ENCODE measurements at places on chromosomes 6 and 20.

GRCh38 chr20:16516794-16517193 is 56.5 kb downstream of the KIF16B start:
- no peak for DNase-seq

DNA sequence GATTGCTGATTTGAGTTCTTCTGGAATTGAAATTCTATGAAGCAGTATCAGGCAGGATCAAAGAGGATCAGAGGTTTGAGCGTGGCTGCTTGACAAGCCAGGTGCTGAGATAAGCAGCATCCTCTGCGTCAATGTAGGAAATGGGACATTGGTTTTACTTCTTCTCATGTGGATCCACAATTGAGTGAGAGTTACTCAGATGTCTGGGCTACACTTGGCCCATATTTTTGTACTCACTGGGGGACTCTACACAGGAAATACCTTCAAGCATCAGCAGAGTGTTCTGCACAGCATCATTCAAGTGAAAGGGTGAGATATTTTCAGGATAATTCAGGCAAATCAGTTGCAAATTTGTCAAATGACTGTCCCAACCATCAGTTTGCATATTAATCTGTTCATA is 613.9 kb upstream of the ARID1B start:
- DNase-seq: no peak

DNA sequence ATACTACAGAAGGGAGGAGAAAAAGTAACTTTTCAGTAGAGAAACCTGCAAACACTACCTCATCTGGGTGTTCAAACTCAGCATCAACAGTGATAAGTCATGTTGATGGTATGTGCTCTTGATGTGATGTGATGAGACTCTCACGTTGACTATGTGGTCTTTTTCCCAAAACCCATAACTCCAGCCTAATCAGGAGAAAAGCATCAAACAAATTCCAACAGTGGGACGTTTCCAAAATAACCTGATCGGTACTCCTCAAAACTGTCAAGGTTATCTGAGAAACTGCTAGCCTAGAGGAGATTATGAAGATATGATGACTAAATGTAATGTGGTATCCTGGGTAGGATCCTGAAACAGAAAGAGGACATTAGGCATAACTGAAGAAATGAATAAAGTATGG is 41.9 kb upstream of the TAB2 start:
- no peak for DNase-seq

GRCh38 chr6:39111280-39111679 is 3.7 kb downstream of the SAYSD1 start:
- no peak for DNase-seq

DNA sequence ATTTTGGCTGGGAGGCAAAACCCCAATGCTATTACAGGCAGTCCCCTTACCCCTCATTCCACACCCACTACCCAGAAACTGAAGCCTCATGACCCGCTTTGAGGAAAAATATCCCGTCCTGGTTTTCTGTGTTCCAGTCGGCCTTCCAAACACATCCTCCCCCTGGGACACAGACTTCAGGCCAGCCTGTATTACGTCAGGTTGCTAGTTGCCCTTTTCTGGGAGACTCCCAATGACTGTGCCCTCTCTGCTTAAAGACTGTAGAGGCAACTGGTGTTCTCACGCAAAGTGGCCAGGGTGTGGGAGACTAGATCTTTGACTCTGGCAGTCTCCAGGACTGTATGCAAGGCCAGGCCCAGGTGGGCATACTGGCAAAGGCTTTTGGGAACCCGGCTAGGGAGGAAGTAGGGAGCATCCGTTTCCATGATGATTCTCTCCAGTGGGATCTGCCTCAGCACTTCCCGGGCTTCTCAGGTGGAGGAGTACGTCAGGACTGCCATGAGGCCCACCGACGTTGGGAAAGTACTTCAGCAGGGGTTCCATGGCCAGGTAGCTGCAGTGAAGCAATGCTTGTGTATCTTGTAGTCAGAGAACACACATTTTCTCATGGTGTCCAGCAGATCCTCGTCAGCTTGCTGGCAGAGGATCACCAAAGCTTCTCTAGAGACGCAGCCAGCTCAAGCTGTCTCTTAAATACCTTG is 34.9 kb downstream of the DYNLT1 start:
- DNase-seq: no peak

GRCh38 chr6:91877994-91878393 is 1291.1 kb upstream of the MAP3K7 start:
- DNase-seq: no peak

GRCh38 chr6:87334683-87335082 is 5.6 kb upstream of the GJB7 start:
- DNase-seq: no peak

DNA sequence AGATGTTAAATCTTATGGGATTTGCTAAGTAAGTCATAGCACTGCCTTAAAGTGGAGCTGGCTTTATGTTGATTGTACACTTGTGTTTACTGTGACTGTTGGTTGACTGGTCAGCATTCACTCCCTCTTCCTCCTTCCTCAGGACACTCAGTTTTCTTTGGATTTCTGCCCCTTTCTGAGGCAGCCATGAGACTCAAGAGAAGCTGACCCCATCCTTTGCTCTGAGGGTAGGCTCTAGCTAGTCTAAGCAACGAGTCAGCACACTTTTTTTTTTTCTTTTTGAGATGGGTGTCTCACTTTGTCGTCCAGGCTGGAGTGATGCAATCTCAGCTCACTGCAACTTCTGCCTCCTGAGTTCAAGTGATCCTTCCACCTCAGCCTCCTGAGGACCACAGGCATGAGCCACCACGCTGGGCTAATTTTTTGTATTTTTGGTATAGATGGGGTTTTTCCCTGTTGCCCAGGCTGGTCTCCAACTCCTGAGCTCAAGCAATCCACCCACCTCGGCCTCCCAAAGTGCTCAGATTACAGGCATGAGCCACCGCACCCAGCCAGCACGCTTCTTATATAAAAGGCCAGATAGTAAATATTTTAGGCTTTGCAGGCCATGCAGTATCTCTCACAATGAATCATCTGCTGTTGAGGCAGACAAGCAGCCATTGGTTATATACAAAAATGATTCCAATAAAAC is 191.4 kb downstream of the NFATC2 start:
- DNase-seq: no peak

DNA sequence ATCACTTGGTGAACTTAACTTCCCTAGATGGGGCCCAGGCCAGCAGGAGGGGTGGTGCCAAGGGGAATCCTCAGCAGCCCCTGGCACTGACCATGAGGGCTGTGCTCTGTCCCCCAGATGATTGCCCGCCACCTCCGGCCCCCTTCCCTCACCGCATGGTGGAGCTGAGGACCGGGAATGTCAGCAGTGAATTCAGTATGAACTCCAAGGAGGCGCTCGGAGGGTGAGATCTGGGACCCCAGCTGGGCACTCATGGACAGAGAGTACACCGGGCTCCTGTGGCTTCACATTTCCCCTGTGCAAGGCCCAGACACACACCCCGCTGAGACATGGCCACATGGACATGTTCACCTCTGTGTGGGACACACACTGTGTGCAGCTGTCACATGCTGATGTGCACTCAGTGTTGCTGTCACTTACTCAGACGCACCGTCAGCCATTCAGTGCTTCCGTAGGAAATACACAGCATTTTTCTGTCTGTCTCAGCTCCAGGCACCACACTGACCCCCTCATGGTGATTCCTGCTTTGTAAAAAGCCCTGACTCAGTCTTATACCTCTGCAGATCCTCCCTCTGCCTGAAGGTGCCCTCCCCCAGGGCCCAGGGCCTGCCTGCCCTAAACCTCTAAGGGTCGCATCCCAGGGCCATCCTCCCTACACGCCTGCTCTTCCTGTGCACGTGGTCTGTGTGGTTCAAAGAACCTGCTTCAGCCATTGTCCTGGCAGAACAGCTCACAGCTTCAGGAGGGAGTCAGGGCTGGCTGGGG is 4.4 kb downstream of the MYLK2 start:
- peak; percentile 49 for DNase-seq

DNA sequence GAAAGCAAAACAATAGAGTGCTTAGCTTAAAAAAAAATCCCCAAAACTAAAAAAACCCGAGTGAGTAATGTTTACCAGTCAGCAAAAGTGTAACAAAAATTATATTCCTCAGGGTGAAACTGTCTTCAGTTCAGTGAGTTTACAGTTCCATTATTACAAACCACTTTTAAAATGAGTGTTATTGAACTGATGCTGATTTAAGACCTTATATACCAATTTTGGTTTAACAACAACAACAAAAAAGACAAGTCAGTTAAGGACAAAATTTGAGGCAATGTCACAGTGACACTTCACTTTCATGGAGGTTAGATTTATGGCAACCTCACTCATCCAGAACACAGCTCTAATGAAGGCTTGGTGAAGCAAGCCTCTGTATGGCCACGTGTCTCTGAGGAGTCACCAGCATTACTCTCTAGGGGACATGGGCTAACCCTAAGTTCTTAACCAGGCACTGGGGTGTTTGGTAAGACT is 630.8 kb downstream of the PHF3 start:
- DNase-seq: no peak

- DNase-seq: no peak
Observed at GRCh38 chr20:59149678-59150504, 13.7 kb upstream of the ZNF831 start.

DNA sequence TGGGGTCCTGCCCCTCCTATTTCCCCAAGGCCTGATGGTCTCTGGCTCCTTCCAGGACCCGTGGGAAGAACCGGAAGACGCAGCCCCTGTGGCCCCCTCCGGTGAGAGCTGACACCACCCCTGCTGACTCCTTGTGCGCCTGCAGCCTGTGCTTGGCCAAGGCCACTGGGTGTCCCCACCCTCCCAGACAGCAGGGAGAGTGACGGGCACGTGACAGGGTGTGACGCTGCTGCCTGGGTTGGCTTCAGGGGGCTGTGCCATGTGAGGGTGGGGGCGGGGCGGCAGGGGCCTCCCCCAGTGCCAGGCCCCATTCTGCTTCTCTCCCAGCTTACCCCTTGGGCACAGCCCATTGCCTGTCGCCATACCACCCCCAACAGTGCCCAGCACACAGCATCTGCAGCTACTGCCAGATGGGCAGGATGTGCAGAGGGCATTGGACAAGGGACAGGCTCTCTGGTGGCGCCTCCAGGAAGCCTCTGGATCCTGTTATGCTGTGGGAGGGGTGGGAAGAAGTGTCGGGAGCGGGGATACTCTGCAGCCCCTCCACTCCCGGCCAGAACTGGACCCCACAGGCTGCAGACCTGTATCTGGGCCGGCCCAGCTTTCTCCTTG is 2.9 kb downstream of the BIRC7 start:
- no peak for DNase-seq

GRCh38 chr6:23403460-23403859 is 722.6 kb upstream of the NRSN1 start:
- no peak for DNase-seq

DNA sequence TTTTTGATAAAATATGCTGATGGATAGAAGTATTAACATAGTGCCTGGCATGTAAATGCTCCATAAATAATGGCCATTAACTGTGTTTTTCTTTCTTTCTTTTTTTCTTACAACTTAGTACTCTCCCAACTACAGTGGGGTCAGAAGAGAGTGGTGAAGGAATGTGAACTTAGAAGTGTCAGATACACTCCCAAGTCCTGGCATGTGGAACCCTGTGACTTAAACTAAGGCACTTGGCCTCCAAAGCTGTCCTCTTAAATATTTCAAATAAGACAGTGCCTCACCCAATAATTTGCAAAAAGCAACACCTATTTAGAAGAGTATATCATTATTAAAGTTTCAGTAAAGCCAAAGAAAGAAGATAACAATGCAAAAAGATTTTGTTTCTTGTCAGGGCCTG is 129.1 kb upstream of the NUP153 start:
- DNase-seq: no peak

GRCh38 chr20:58618351-58619076 is 32.6 kb upstream of the STX16 start:
- no peak for DNase-seq

DNA sequence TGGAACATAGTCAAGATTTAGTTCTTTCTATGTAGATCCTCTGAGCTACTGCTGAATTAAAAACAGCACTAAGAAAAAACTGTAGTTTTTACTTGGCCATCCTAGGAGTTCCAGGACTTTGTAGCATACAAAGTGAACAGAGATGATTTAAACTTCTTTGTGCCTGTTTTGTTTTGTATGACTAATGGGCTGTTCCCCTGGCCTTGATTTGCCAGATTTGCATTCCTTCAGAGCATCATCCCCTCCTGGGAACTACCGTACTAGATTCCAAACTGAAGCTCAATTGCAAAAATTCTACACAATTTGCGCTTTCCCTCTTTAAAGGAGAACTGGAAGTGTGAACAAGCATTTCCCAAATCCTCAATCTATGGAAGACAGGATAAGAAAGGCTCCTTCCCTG is 23.1 kb downstream of the ACOT13 start:
- DNase-seq: no peak

GRCh38 chr6:118396969-118397368 is 151.1 kb upstream of the PLN start:
- no peak for DNase-seq

GRCh38 chr6:2914318-2914660 is 11.2 kb upstream of the SERPINB9 start:
- DNase-seq: no peak

GRCh38 chr20:9280666-9281065 is 211.8 kb downstream of the PLCB4 start:
- no peak for DNase-seq

GRCh38 chr20:3732327-3733118 is at the start of gene HSPA12B:
HSPA12B (plus strand) TSS chr20:3732685; CDS start chr20:3738675, 5,990 bp downstream.
- DNase-seq: no peak

- no peak for DNase-seq
Observed at GRCh38 chr6:157258878-157259277, 64.4 kb downstream of the TMEM242 start.

- DNase-seq: no peak
Observed at GRCh38 chr20:62411479-62412193, 4.6 kb upstream of the CABLES2 start.

GRCh38 chr20:15682690-15683089 is 890.6 kb downstream of the KIF16B start:
- no peak for DNase-seq

DNA sequence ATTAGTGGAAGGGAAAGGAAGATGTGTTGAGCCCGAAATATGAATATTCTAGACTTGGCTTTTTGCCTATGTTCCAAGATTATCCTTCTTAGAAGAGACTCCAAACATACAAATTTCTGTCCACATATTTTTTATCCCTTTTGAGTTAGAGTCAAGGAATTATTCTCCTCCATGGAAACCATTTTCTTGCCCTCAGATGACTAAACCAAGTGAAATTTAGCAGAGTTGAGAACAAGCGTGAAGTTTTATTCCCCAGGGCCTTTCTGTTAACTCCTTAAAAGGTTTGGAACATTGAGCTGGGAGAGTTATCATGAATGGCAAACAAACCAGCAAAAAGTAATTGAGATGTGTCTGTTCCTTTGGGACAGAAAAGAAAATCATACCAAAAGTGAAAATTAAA is 286.1 kb upstream of the PLCB4 start:
- DNase-seq: no peak

- DNase-seq: no peak
Observed at GRCh38 chr20:48196001-48196400, 410.7 kb upstream of the SULF2 start.

GRCh38 chr20:60013296-60014139 is 55.3 kb downstream of the CDH26 start:
- no peak for DNase-seq

- no peak for DNase-seq
Observed at GRCh38 chr6:44499609-44500008, 112.1 kb downstream of the CDC5L start.
